ENCODE measurements at places on chromosomes 6 and 20.

DNA sequence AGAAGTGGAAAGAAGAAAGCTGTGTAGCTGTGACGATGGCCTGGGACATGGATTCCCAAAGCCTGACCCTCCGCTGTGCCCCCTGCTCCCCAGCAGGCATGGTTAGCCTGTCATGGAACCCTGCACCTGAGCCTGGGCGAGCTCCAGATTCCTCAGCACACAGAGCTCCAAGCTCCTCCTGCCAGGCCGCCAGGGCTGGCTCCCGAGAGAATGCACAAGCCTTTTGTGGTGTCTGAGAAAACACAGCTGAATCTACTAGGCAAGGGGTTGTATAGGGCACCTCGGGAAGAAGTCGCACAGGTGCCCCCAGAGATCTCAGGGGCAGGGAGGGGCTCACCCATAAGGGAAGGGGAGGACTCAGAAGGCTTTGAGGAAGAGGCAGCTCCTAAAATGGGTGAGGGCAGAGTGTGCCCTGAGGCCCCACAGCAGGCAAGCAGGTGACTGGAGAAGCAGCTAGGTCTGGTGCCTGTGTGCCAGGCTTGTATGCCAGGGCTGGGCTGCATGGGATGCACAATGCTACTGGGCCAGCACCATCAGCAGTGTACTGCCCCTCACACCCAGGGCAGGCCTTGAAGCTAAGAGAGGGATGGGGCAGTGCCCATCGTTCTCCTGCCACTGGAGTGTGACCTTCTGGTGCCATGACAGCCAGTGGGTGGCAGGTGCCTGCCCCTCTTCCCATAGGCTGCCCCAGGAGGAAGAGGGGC lies 64.3 kb upstream of the CD93 start:
- no peak for DNase-seq

DNA sequence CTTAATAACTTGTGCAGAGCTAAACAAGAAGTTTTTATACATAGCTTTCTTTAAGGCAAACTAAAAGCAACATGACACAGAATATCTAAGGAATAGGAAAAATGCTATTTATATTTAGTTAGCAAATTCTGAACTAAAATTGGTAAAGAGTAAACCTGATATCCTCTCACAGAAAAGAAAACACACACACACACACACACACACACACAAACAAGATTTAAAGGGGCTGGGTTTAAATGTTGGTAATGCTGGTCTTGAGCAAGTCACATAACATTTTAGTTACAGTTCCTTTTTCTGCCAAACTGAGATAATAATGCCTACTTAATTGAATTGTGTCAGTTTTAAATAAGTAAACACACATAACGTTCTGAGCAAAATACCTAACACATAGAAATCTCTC lies 1.6 kb downstream of the TRDN start:
- no peak for DNase-seq

DNA sequence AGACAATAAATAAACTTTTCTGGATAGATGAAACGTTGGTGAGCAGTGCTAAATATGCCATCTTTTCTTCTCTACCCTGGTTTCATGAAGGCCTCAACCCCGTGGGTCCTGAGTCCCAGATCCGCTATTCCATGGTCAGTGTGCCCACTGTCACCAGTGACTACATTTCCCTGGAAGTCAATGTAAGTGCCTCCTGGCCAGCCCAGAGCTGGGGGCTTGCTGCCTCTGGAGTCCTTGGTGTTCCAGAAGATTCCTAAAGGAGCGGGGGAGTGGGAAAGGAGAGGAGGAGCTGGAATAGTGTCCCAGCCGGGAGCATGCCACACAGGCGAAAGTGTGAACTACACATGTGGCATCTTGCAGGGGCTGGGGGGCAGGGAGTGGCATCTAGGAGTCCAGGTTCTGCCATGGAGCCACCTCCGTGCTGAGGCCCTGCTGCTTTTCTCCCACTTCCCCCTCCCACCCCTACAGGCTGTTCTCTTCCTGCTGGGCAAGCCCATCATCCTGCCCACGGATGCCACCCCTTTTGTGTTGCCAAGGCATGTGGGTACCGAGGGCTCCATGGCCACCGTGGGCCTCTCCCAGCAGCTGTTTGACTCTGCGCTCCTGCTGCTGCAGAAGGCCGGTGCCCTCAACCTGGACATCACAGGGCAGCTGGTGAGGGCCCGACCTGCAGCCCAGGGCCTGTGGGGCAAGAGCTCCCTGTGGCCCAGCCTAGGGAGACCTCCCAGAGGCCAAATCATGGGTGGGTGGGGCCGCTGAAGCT lies 10.8 kb downstream of the BPIFB2 start:
- no peak for DNase-seq

DNA sequence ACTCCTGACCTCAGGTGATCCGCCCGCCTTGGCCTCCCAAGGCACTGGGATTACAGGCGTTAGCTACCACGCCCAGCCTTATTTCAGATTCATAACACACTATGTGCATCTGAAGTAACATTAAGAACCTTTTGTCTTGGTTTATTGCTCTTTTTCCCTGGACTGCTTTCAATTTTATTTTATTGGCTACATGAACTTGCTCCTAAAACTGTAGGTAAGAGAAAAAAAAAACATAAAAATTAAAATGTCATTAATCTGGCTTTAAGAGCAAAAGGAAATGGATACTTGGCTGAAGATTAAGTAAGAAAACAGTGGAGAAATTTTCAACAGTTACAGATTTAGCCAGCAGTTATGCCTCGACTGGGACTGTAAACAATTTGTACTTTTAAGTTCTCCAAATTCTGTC lies 62.5 kb downstream of the GJA1 start:
- no peak for DNase-seq

GRCh38 chr20:58239216-58239615 lies 10.8 kb upstream of the ANKRD60 start:
- DNase-seq = no peak

- DNase-seq = no peak
These were observed 17.8 kb upstream of the AAR2 start for GRCh38 chr20:36218380-36219064.

- no peak for DNase-seq
These were observed 67.0 kb downstream of the NOX3 start for GRCh38 chr6:155388591-155388990.

DNA sequence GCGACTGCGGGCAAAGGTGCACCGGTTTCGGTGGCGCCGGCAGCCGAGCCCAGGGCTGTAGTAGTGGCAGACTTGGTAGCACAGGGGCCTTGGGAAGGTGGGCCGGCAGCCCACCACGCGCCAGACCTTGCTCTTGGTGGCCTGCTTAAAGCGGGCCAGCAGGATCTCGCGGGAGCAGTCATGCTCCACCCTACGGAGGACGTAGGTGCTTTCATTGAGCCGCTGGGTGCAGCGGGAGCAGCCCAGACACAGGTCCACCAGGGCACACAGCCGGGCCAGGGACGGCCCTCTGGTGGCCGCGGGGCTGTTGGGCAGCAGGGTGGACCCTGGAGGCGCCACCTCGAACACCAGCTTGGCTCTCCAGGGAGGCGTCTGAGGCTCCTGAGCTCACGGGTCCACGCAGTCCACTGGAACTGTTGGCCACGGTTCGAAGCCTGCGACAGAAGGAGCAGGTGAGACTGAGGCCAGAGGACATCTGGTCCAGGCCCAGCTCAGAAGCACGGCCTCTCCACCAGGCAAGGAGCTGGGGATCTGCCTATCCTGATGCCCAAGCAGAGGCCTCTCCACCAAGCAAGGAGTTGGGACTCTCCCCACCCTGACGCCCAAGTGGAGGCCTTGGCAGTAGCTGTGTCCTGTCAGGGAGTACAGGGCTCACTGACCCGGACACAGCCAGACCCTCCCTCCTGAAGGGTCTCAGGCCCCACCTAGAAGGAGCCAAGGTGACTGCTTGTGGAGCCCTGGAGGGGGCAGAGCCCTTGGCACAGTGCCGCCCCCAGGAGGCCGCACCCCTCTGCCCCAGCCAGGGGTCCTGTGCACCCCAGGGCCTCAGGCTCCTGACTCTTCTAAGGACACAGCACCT lies 1.0 kb downstream of the HELZ2 start:
- DNase-seq = no peak

DNA sequence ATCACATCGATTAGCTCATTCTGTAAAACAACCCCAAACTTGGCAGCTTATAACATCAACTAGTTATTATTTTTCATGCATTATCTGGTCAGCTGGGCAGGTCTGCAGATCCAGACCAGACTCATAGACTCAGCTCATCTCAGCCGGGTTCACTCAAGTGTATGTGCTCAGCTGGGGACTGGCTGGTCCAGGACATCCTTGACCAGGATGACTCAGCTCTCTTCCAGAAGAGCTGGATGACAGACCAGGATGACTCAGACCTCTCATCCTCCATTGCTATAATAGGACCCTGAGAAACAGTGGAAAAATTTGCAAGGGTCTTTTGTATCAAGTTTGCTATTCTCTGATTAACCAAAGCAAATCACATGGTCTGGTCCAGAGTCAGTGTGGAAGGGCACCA lies 312.5 kb upstream of the PLCB4 start:
- no peak for DNase-seq

GRCh38 chr6:123687864-123688263 lies 51.1 kb upstream of the TRDN start:
- DNase-seq = no peak

DNA sequence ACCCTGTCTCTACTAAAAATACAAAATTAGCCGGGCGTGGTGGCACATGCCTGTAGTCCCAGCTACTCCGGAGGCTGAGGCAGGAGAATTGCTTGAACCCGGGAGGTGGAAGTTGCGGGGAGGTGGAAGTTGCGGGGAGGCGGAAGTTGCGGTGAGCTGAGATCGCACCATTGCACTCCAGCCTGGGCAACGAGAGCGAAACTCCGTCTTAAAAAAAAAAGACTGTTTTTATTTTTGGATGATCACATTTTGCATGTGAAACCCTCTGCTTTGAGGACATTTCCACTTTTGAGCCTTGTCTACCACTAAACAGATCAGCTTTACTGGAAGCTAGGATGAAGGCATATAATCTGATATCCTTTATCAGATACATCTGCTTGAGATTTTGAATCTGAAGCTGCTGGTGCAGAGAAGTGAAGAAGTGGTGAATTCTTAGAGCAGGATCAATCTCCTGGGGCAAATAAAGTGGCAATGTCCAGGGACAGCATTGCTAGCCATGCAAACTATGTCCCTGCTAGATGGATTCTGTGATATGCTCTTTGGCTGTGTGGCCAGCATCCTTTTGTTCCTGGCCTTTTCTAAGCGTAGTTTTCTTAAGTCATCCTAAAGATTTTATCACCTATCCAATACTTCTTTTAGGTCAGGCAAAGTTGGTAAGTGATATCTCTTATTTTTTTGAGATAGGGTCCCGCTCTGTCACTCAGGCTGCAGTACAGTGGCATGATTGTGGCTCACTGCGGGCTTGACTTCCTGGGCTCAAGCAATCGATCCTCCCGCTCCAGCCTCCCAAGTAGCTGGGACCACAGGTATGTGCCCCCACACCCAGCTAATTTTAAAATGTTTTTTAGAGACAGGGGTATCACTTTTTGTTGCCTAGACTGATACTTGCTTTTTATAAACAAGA lies 23.3 kb downstream of the RBL1 start:
- no peak for DNase-seq

- DNase-seq = peak; percentile 45
These were observed 21.9 kb downstream of the ECT2L start for GRCh38 chr6:138817799-138818198.

- DNase-seq = no peak
These were observed 58.6 kb downstream of the GFOD1 start for GRCh38 chr6:13428583-13429405.

DNA sequence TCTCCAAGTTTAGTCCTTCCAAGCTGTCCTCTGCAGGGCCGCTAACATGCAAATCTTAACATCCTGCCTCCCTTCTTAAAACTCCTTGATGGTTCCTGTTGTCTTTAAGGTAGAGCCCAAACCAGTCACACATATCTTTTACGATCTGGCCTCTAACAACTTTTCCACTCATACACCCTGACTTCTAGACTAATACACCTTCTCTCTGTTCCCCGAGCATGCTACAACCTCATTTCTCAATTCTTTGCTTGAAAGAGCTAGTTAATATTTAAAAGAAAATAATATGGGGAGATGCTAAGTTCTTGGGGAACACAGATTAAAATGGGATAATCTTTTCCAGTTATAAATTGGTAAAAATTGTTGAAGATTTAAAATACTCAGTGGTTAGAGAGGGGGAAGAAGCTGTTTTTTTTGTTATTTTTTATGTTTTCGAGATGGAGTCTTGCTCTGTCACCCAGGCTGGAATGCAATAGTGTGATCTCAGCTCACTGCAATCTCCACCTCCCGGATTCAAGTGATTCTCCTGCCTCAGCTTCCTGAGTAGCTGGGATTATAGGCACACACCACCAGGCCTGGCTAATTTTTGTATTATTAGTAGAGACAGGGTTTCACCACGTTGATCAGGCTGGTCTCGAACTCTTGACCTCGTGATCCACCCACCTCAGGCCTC lies 250.7 kb downstream of the MAFB start:
- no peak for DNase-seq

DNA sequence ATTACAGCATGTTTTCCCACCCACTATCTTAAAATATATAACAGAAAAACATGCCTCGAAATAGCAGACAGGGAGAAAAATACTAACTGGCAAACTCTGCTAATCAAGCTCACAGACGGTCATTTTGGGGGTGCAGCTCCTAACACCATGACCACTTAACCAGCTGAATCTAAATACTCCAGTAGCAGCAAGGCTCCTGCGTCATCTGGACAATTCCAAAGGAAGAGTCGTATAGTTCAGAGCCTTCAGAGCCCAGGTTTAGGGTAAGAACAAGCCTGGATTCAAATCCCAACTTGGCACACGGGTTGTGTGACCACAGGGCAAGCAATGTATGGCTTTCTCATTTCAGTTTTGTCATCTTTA lies 81.3 kb upstream of the COL21A1 start:
- no peak for DNase-seq

DNA sequence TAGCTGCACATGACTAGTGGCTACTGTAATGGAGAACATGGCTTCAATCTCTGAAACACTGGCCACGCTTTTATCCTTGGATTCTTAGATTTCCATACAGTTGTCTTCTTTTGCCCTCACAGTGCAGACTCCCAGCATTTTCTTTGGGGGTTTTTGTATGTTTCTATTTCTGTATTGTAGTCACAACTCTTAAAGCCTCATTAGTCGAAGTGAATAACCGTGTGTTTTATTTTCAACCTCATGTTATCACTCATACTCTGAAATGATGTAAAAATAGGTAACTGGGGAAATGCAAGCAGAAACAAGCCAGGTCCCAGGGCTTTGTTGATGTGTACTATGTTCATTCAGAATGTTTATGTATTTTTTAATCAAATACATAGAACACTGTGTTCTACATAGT lies 162.9 kb downstream of the JARID2 start:
- DNase-seq = no peak

DNA sequence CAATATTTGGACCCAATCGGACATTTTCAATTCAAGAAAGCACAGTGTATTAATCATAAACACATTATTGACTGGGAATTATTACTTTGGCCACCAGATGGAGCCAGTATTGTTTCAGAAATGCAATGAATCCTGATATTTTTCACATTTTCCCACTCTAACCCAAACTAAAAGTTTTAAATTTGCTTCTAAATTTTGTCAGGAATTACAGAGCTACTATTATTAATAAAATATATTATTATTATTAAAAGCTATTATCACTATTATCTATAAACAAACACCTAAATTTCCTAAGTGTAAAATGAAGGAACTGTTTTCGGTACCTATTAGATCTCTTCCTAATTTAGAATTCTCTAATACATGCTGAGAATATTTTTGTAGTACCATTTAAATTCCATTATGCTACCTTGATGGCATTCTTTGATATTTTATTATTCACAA lies 245.3 kb downstream of the OGFRL1 start:
- peak; percentile 15 for DNase-seq

GRCh38 chr6:6614096-6614982 lies 25.8 kb downstream of the LY86 start:
- DNase-seq = peak; percentile 39

GRCh38 chr6:149324428-149324827 lies 6.9 kb downstream of the TAB2 start:
- DNase-seq = no peak

All from activated CD4-positive, alpha-beta T cell treated with anti-CD3 and anti-CD28 coated beads, Interleukin-2, Interleukin-4, amounts not matched to agents 100 ng/mL and 50 ng/mL, durations not matched to agents 16 hours and 8 hours (primary cell).